ENCODE measurements at places on chromosomes 1 and 21. TPM values are rescaled to one million over a fixed set of nuclear protein-coding genes. Genes with fewer than 3 reads are reported as not detected.

PALMD gene
- polyA plus RNA-seq: 121 TPM

FLVCR1 gene
- 1.6 TPM for polyA plus RNA-seq

FCRL5 gene
- polyA plus RNA-seq: 0.15 TPM

FAM72B gene
- 0.45 TPM for polyA plus RNA-seq

FCRL2 gene
- not detected for polyA plus RNA-seq

CD52 gene
- polyA plus RNA-seq: 15.8 TPM

OR2L13 gene
- not detected for polyA plus RNA-seq

FCRL4 gene
- polyA plus RNA-seq: not detected

UBL4B gene
- 0.45 TPM for polyA plus RNA-seq

PCP4 gene
- 2.0 TPM for polyA plus RNA-seq

SH3GLB1 gene
- polyA plus RNA-seq: 34.4 TPM

CSF3R gene
- 74.0 TPM for polyA plus RNA-seq

Measured in adipose tissue (tissue), 3 donors.